Neural crest cell (in vitro differentiated cells): ENCODE measurements at places on chromosomes 3 and 15.

GRCh38 chr3:98584547-98584946, 8.9 kb downstream of the CPOX start:
- no peak for DNase-seq

GRCh38 chr3:143201870-143202752, 82.5 kb downstream of the CHST2 start:
- DNase-seq = no peak

- DNase-seq = peak; percentile 51
Measured at GRCh38 chr3:69250014-69250413, 127.6 kb upstream of the LMOD3 start.

DNA sequence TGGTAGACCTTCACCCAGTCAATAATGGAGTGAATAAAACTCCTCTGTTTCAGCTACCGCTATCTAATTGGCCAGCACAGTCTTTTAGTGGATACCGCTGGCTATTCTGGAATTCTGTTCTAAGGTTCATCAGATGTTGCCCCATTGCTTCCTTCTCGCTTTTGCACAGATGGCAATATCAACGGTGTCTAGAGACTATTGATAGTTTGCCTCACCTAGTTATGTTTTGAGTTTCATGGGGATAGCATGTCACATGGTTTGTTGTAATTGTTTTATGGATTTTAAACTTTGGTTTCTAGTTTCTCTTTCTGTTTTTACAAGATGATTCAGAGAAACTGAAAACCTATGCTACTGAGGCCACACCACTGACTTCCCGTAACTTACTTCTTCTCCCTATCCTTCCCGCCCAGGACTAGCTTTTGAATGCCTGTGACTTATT, 2.0 kb downstream of the XRN1 start:
- DNase-seq = no peak

DNA sequence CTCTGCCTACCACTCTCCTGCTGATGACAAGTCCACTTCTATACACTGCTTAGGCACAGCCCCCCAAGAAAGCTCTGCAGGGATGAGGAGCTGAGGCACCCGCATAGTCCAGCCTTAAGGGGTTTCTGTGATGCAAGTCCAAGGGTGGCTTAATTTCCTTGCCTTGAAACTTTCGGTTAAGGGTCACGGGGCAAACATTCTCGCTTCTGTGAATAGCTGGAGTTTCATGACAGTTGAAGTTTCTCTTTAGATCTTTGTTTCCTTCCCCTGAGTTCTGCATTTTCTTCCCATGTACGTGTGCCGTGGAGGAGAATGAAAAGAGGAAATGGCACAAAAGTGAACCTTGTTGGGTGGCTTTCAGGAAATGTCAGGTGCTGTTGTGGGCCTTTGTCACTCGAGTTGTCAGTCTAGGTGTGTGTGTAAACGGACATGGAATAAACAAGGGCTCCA, 7.0 kb downstream of the GPR160 start:
- DNase-seq = no peak

GRCh38 chr15:83747050-83747717, 93.3 kb downstream of the ADAMTSL3 start:
- no peak for DNase-seq

DNA sequence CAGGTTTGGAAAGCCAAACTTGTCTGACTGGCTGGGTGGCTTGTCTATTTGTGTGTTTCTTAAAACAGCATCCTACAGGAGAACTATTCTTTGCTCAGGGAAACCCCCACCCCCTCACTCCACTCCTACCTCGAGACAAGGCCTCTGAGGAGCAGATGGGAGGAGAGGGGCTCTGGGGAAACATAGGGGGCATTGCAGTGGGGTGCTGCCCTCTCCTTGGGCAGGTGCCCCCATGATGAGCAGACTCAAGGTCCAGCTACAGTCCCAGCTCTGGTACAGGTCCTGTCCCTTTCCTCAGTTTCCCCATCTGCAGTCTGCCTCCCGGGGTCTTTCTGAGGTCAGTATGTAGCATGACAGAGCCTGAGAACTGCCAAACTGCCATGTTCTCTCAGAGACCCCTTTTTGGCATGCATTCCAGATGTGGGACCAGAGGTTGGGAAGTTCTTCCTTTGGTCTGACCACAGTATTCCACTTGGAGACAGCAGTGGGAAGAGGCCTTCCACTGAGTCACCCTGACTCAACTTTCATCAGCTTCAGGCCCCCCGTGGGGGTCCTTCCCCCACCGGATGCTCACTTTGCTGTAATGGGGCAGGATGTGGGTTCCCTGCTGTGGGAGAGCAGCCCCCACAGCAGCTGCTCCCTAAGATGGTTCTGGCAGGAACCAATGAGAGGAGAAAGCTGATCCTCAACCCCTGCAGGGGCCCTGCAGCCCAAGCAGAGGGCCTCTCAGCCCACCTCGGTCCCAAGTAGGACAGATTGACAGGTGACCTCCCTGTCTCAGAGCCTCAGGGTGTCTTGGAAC, 32.3 kb upstream of the CYP11A1 start:
- DNase-seq = no peak

DNA sequence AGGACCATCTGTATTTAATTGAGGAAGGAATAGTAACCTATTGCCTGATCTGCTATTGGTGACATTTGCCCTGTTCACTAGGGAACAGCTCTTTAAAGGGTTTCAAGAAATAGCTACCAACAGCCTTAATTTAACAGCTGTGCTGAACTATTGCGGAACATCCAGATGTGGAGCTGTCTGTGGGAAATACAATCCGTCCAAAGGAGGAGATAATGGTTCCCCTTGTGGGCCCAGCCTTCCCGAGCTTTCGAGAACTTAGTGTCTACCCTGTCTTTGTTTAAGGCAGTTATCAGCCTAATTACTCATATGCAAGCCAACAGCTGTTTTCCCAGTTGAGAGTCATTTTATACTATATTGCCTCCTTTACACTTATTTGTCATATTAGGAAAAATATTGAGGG, 398.6 kb downstream of the WDR72 start:
- no peak for DNase-seq

GRCh38 chr3:15754047-15754446, 43.7 kb downstream of the ANKRD28 start:
- no peak for DNase-seq

- DNase-seq = no peak
Measured at GRCh38 chr3:77686560-77686959, 646.7 kb downstream of the ROBO2 start.

DNA sequence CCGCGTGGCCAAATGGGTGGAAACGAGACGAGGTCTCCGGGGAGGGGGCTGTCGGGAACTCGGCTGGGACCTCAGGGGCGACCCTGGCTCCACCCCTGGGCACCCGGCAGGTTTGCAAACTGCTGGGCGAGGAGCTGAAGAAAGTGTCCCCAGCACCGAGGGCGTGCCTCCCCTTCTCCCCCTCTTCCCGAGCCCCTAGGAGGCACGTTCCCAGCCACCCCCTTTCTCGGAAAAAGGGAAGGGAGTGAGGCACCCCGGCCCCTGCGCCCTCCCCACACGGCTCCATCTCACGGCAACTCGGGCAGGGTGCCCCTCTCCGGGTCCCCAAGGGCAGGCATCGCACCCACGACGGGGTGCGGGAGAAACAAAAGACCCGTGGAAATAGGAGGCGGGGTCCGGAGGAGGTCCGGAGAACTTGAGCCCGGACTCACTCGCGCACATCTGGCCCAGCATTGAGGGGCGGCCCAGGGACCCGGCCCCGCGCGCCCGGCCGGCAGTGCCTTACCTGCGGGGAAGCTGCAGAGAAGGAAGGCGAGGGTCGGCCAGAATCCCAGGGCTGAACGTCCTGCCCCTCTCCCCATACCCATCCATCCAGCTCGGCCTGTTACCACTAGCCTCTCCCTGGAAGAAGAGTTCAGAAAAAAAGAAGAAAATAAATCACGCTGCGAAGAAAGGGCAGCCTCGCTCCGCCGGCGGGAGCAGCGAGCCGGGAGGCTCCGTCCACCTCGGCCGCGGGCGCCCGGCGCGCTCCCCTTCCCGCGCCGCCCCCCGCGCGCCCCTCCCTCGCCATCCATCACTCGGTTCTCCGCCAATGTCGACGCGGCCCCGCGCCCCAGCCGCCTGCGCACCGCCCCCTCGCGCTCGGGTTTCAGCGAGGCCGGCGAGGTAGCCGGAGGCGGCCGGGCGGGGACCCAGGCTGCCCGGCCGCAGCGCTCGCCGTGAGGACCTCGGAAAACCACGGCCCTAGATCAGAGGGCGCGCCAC, 16.3 kb downstream of the RGMA start:
- DNase-seq = peak; percentile 81

- no peak for DNase-seq
Measured at GRCh38 chr15:89359471-89360293, 25.1 kb upstream of the POLG start.

GRCh38 chr15:76588811-76589747, 252.5 kb downstream of the ISL2 start:
- DNase-seq = no peak

- no peak for DNase-seq
Measured at GRCh38 chr3:118533676-118534075, 501.0 kb downstream of the IGSF11 start.

GRCh38 chr3:4841776-4842440, 137.3 kb upstream of the BHLHE40 start:
- no peak for DNase-seq

GRCh38 chr3:190514413-190515153, 698 bp downstream of the IL1RAP start:
- peak; percentile 17 for DNase-seq

DNA sequence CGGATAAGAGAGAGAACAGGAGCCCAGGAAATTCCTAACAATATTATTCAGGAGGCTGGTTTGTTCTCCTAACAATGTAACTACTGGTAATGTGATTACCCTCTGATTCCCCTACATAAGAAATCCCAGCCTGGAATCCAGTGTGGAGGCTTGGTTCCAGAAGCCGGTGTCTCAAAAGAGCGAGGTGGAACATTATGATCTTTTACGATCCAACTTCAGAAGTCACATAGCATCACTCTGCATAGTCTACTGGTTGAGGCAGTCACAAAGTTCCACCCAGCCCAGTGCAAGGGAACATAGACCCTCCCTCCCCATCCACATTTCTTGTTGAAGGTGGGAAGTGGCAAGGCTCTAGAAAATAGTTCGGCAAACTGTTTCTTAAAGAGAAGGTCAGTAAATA, 81.6 kb upstream of the GALNT15 start:
- no peak for DNase-seq

- DNase-seq = no peak
Measured at GRCh38 chr3:127462111-127462655, 128.3 kb downstream of the TPRA1 start.

DNA sequence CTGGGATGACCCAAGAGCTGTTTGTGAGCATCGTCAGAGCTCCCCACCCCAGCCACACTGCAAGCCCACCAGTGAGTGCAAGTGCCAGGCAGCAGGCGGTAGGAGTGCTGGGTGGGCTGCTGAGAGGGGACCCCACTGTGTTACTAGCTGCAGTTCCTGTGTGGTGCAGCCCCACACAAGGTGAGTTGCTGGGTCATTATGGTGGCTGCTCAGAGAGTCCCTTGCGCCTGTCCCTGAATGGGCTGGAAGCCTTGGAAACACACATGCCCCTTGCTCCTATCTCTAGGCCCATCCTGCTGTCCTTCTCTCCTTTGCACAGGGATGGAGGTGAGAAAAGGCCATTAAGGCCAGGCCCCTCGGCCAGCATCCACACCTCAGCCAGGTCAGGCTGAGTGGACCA, 83.7 kb downstream of the SEC22A start:
- no peak for DNase-seq

DNA sequence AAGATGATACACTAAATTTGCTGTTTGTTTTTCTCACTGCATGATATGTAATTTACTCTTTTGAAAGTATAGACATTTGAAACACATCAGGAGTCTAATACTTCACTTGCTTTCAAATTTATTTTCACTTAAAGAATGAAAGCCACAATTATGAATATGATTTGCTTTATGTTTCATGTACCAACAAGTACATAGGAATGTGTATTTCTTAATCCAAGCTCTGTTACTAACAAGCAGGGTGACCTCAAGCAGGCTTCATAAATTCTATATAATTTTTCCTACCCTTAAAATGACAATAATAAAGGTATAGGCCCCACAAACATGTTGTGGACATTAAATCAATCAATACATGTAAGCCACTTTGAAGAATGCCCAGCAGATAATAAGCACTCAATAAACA, 170.2 kb upstream of the P2RY1 start:
- no peak for DNase-seq

GRCh38 chr15:85831415-85832113, 36.8 kb upstream of the KLHL25 start:
- DNase-seq = peak; percentile 69

- DNase-seq = no peak
Measured at GRCh38 chr15:70799667-70800450, 36.5 kb upstream of the UACA start.

GRCh38 chr3:23938688-23939087, 6.4 kb upstream of the NR1D2 start:
- DNase-seq = no peak

GRCh38 chr15:68032672-68033071, 21.4 kb upstream of the PIAS1 start:
- no peak for DNase-seq

- DNase-seq = peak; percentile 76
Measured at GRCh38 chr15:53197426-53197839, 407.3 kb upstream of the ONECUT1 start.

DNA sequence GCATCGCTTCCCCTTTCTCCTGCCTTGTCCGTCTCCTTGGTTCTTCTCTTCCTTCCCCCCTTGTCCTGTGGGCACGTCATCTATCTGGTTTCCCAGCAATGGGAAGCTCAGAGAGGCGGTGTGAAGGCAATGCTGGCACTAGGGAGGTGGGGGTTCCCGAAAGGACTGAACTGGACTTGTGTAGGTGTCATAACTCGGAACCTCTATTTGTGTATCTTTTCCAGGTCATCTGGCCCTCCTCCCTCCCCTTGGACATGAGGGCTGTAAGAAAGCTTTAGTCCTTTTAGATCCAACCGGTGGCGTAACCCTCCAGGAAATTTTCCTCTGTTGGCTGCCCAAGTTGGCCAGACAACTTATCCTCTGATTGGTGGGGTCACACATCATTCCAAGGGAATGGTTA, 231.5 kb upstream of the TLE3 start:
- DNase-seq = no peak

- no peak for DNase-seq
Measured at GRCh38 chr3:183937601-183938286, 53.1 kb upstream of the PARL start.

DNA sequence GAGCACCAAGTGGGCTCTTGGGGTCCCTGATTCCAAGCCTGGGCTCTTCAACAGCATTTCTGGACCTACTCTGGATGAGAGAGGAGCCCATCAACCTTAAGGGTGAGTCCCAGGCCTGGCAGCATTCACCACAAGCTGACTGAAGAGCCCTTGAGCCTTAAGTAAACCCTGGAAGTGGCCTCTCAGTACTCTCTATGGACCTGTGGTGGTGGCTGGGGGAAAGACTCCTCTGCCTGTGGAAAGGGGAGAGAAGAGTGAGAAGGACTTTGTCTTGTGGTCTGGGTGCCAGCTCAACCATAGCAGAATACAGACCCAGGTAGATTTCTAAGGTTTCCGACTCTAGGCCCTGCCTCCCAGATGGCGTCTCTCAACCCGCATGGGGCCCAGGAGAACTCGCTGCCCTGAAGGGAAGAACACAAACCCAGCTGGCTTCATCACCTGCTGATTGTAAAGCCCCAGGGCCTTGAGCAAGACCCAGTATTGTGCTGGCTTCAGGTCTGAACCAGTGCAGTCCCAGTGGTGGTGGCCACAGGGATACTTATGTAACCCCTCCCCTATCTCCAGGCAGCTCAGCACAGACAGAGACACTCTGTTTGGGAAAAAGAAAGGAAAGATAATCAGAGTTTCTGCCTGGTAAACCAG, 71.4 kb downstream of the TFDP2 start:
- no peak for DNase-seq
